Bronchial epithelial cell (primary cell): ENCODE measurements at places on chromosomes 4 and X.

GRCh38 chr4:176034499-176034898 is 31.1 kb upstream of the WDR17 start:
- DNase-seq, result peak; percentile 42

GRCh38 chr4:81650606-81651242 is 179.0 kb upstream of the RASGEF1B start:
- peak; percentile 21 for DNase-seq

DNA sequence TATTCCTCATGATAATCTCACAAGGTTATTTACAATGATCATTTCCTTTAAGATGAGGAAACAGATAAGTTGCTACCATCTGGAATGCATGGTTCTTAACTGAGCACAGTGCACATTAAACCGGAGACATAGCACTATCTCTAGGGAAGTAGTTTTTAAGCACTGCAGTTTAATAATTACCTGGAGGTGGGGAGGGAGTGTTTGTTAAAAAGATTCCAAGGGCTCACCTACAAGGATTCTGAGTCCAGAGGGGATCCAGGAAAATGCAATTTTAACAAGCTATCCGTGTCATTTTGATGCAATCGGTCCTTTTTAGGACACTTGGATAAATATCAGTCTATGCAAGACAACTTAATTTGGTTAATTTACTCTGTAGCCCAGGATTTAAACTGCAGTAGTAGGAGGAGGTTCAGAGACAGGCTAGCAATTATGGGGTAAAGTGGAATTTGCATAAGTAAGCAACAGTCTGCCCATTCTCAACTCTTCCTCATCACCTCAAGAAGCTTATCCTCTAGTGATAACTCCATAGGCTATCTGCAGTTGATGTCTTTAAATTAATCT is 2.8 kb upstream of the PDLIM5 start:
- DNase-seq, result no peak

GRCh38 chr4:18844726-18845125 is 823.2 kb upstream of the LCORL start:
- peak; percentile 8 for DNase-seq

DNA sequence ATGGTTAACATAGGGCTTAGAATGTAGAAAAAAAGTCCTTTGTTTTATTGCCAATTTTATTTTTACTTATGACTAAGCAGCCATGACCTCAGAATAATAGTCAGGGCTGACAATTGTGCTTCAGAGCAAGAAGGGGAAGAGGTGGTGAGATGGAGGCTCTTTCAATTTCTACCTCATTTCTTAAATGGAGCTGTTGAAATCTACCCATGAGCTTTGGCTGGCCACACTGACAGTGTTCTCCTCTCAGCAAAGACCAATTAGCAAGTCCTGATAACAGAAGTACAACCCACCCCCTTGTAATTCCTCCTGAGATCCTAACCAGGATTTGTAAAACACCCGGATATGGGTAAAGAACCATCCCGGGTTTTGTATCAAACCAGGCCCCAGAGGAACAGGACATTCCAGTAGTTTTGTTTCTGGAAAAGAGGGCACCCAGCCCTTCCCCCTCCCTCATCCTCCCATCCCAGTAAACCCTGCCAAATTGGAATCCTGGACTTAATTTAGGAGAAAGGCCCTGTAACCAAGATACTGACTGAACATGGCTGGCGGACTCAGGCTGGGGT is at the start of gene HEPH:
Gene HEPH, plus strand, starts transcription at position 399 of the 563 bp plus-strand sequence. CDS start 6,324 bp downstream, outside the sequence.
- no peak for DNase-seq

GRCh38 chr4:39043861-39044363 is 11.7 kb upstream of the TMEM156 start:
- peak; percentile 52 for DNase-seq

GRCh38 chr4:44447563-44448504 is 775 bp downstream of the KCTD8 start:
- DNase-seq, result no peak

GRCh38 chrX:39149761-39150160 is 348.5 kb downstream of the MID1IP1 start:
- peak; percentile 21 for DNase-seq

DNA sequence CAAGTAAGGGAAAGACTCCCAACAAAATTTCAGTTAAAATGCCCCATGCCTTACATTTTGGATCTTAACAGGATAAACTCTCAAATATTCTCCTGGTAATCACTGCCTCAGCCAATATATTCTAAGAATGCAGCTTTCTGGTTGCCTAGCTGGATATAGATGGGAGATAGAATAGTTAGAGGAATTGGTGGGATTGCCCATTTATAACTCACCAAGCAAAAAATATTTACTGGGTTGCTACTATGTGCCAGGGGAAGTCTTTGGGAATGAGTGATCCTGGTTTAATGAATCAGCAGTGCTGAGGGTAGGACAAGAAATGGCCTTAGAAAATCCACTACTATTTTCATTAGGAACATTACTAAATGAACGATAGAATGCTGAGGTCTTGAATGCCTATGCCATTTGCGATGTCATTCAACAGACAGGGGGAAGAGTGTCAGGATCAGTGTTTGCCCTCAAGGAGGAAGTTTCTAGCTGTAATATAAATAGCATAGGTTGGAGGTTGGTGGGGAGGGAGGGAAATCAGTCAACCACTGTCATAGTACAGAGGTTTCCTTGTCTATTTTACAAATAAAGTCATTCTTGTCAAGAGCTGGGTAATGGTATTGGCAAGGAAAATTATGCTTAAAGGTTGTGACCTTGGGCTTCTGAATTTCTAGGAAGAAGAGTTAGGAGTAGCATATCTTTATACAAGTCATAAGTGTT is 63.5 kb downstream of the ENOPH1 start:
- DNase-seq, result peak; percentile 13

- DNase-seq, result peak; percentile 46
Observed at GRCh38 chrX:108224727-108225621, 133.4 kb downstream of the ATG4A start.

GRCh38 chr4:14701389-14701788 is 300.9 kb upstream of the CPEB2 start:
- no peak for DNase-seq

DNA sequence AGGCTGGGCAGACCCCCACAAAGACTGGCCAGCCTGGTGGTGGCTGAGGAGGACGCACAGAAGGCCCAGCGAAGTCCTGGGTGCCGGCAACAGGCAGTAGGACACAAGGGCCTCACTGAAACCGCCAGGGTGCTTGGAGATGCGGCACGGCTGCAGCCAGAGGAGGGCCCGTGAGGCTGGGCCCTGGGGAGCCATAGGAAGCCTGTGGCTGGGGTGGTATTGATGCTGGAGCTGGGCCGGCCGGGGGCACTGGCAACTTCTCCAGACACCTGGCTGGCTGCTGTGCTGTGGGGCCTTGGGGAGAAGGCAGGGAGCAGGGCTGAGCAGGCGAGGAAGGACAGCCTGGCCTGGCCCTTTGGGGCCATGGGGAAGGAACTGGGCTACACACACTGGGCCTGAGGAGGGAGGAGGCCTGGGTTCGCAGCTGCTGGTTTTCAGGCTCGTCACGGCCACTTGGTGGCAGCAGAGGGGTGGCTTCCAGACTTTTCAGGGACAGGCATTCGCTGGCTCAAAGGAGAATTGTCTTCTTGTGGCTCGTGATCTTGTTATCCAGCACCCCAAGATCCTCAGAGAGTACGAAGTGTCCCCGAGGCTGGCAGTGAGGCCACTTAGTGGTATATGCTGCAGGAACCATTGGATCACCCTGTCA is 37.2 kb downstream of the ATP2B3 start:
- DNase-seq, result peak; percentile 22

- DNase-seq, result peak; percentile 35
Observed at GRCh38 chr4:175308236-175308635, 390.1 kb downstream of the ADAM29 start.

DNA sequence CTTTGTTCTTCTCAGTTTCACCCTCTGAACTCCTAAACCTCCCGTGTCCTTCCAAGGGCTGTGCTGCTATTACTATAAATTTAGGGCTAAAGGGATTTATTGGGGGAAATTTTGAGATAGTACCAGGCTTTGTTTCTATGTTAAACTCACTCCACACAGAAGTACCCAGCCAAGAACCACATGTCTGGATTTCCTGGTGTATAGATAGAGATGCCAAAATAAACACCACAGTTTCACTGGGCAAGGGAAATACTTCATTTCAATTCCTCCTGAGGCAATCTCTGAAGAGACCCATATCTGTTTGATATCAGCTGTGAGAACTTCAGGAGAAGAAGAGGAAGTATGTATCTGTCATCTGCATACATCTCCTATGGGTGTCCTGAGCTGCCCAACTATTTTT is 21.7 kb upstream of the CLNK start:
- peak; percentile 12 for DNase-seq

DNA sequence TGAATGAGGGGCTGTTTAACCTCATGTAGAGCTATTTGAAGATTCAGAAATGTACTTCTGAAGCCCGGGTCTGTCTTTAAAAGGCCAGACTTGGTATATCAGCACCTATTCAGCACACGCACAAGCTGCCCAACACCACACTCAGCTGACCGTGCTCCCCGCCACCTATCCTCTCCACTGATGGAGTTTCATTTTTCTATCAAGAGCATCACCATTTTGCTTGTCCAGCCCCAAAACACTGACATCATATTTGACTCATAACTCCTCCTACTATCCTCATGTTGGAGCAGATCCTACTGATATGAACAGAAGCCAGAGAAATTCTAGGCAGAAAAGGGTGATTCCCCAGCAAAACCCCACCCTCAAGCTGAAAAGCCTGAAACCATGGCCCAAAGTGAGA is 100.3 kb downstream of the SORBS2 start:
- DNase-seq, result peak; percentile 93

GRCh38 chr4:75285837-75286236 is 228.4 kb downstream of the RCHY1 start:
- DNase-seq, result no peak

GRCh38 chrX:122445466-122445865 is 738.6 kb upstream of the GRIA3 start:
- DNase-seq, result no peak

DNA sequence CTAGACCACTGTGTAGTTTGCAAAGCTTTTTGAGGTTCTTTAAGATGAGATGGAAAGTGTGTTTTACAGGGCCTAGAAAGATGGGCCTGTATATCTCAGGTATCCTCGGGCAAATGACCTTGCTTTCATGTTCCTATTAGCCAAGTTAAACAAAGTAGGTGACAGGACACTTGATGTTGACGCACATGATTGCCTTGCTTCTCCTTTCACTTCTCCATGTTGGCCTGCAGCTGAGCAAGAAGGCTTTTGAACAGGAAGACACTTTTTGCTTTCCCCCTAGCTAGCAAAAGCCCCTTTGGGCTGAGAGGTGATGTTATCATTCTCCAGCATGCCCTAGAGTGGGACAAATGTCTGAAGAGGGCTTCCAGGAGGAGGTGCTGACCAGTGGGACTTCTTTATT is 202.1 kb downstream of the GPC3 start:
- no peak for DNase-seq

GRCh38 chr4:41111791-41112190 is 102.6 kb downstream of the APBB2 start:
- DNase-seq, result no peak

DNA sequence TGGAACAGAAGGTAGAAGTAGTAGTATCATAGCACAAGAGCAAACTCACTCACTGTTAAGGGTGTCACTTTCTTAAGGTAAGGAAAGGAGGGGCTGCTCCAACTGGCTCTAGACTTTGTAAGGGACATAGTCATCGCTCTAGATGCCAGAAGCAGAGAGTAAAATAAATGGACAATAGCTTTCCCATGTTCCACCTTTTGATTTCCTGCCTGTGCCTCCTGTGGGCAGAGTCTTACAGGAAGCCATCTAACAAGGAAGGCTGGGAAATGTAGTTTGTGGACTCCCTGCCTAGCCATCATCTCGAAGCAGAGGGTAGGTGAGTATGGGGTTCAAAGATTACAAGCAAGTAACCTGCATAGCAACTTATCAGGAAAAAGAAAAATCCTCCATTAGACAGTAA is 1.7 kb upstream of the METTL14 start:
- peak; percentile 7 for DNase-seq

GRCh38 chr4:61828960-61829359 is 628.8 kb downstream of the ADGRL3 start:
- DNase-seq, result no peak

DNA sequence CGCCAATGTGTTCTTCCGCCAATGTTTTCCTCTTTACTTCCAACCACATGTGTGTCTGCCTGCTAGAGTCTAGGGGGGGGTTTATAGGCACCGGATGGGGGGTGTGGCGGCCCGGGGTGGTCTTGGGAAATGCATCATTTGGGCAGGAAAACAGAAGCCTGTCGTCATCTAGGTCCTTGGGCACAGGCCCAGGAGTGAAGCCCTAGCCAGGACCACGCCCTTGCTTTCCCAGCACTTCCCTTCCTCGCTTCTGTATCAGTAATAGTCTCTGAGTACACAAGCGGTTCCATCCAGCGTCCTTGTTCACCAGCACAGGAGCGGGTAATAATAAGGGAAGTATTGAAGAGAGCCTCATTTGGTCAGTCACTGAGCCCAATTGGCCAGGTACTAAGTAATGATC is 74.5 kb downstream of the QDPR start:
- DNase-seq, result no peak
